ENCODE measurements at places on chromosomes 7 and 10. TPM values are rescaled to one million over a fixed set of nuclear protein-coding genes. Genes with fewer than 3 reads are reported as not detected.

NKX1-2 gene
- polyA plus RNA-seq = 0.22 TPM

KRIT1 gene
- polyA plus RNA-seq = 17.4 TPM

AKR1B15 gene
- polyA plus RNA-seq = 14.1 TPM

PTN gene
- 75.3 TPM for polyA plus RNA-seq

PILRB gene
- 37.4 TPM for polyA plus RNA-seq

RBP3 gene
- 1.1 TPM for polyA plus RNA-seq

WDR86 gene
- polyA plus RNA-seq = 12.4 TPM

ZNF804B gene
- polyA plus RNA-seq = not detected

GIMAP6 gene
- polyA plus RNA-seq = 0.82 TPM

MARVELD1 gene
- polyA plus RNA-seq = 53.1 TPM

PTPRN2 gene
- polyA plus RNA-seq = 2.0 TPM

- peak overlapping the region; percentile 68 for H3K27ac ChIP-seq
- no peak for DNase-seq
- no peaks in the 10 kb centered on the region for H3K27me3 ChIP-seq
- H3K4me3 ChIP-seq = no peak overlapping the region
- peaks cover 25% of the 10 kb centered on the region for H3K4me1 ChIP-seq
- no peaks in the 10 kb centered on the region for H3K36me3 ChIP-seq
Observed at GRCh38 chr7:135929722-135930141, 47.4 kb downstream of the MTPN start.

- no peak overlapping the region for H3K4me3 ChIP-seq
- H3K27me3 ChIP-seq = no peaks in the 10 kb centered on the region
- H3K36me3 ChIP-seq = no peaks in the 10 kb centered on the region
- DNase-seq = no peak
Observed at GRCh38 chr10:43293677-43294057, 26.8 kb upstream of the RASGEF1A start.

GRCh38 chr7:37419496-37419895, 29.2 kb downstream of the ELMO1 start:
- DNase-seq = no peak
- no peaks in the 10 kb centered on the region for H3K4me1 ChIP-seq
- no peaks in the 10 kb centered on the region for H3K36me3 ChIP-seq
- no peak overlapping the region for H3K27ac ChIP-seq
- no peak overlapping the region for H3K4me3 ChIP-seq

DNA sequence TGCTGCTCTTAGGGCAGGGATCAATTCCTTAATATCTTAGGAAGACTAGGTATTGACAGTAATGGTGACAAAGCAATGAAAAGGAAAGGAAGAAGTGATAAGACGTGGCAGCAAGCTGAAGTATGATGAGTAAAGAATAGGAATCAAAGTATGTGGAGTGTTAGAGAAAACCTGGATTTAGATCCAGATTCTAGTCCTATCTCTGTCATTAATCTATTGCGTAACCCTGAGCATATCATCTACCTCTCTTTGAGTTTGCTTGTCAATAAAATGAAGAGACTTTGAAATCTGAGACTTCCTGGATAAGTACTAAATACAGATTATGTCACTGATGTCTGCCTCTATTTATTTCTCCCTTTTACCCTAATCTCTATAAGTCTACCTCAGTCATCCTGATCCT, 89.2 kb downstream of the PTEN start:
- DNase-seq = no peak
- H3K4me1 ChIP-seq = no peaks in the 10 kb centered on the region
- H3K27me3 ChIP-seq = no peaks in the 10 kb centered on the region
- H3K4me3 ChIP-seq = no peak overlapping the region
- H3K36me3 ChIP-seq = no peaks in the 10 kb centered on the region

- no peak overlapping the region for H3K4me3 ChIP-seq
- no peaks in the 10 kb centered on the region for H3K27me3 ChIP-seq
- DNase-seq = peak; percentile 22
- H3K36me3 ChIP-seq = no peaks in the 10 kb centered on the region
- H3K27ac ChIP-seq = peak overlapping the region; percentile 12
- H3K4me1 ChIP-seq = peaks cover 15% of the 10 kb centered on the region
Observed at GRCh38 chr7:39407137-39407536, 159.1 kb upstream of the YAE1 start.

GRCh38 chr7:1639071-1639470, 31.0 kb upstream of the ELFN1 start:
- H3K4me1 ChIP-seq = no peaks in the 10 kb centered on the region
- H3K27me3 ChIP-seq = no peaks in the 10 kb centered on the region
- no peak overlapping the region for H3K27ac ChIP-seq
- H3K36me3 ChIP-seq = no peaks in the 10 kb centered on the region

GRCh38 chr10:73717556-73717955, 19.6 kb upstream of the AGAP5 start:
- H3K4me1 ChIP-seq = peaks cover 3% of the 10 kb centered on the region
- H3K27ac ChIP-seq = no peak overlapping the region
- H3K27me3 ChIP-seq = no peaks in the 10 kb centered on the region
- no peak for DNase-seq

DNA sequence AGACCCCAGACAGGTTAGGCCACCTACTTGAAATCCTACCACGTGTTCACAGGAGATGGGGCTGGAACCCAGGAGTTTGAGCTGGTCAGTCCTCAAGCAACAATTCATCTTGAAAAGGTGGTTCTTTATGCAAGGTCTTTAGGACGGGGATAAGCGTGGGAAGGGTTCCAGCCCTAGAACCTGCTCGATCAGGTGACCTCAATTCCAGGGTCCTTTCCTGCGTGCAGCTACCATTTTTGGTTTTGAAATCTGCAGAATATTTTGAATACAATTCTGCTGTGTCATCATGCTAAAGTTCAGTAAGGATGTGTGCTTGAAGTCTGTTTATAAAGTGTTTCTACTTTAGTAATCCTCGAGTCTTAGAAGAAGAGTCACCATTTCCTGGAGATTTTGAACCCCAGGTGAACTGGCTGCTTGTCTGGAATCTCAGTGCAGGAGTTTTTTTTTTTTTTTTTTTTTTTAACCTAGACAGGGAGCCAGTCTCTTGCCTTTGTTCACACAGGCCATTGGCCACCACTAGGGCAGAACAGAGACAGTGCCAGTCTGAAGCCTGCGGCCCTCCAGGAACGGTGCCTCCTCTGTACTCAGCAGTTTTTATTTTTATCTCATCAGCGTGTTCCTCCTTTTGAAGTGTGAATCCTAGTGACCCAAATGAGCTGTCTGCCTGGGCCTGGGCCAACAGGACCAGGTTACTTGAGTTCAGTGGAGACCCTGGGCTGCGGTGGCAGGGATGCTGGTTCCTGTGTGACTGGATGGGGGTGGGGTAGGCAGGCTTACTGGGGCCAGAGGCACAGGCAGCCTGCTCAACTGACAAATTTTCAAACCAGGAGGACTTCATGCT, 54.6 kb downstream of the EEPD1 start:
- H3K27ac ChIP-seq = peak overlapping the region; percentile 68
- DNase-seq = peak; percentile 49
- no peaks in the 10 kb centered on the region for H3K27me3 ChIP-seq
- H3K4me3 ChIP-seq = no peak overlapping the region

DNA sequence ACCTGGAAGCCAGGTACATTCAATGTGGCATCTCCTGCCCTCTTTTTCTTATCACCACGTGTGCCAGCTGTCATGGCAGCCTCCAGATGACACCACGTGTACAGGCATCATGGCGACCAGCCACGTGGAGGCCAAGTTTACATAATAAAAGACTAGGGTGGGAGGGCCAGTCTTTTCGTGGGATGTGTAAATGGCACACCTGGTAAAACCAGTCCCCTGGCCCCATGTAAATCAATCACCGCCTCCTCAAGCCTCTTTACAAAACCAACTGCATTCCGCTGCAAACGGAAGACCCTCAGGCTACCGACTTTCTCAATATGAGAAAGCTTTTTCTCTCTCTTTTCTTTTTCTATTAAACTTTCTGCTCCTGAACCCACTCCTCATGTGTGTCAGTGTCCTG, 65.1 kb upstream of the PHF14 start:
- no peak overlapping the region for H3K27ac ChIP-seq
- peak; percentile 20 for DNase-seq
- no peaks in the 10 kb centered on the region for H3K36me3 ChIP-seq
- H3K4me3 ChIP-seq = no peak overlapping the region
- no peaks in the 10 kb centered on the region for H3K27me3 ChIP-seq

GRCh38 chr10:124243702-124244121, 150.3 kb upstream of the CHST15 start:
- H3K36me3 ChIP-seq = no peaks in the 10 kb centered on the region
- no peak for DNase-seq
- no peak overlapping the region for H3K4me3 ChIP-seq
- no peaks in the 10 kb centered on the region for H3K27me3 ChIP-seq

DNA sequence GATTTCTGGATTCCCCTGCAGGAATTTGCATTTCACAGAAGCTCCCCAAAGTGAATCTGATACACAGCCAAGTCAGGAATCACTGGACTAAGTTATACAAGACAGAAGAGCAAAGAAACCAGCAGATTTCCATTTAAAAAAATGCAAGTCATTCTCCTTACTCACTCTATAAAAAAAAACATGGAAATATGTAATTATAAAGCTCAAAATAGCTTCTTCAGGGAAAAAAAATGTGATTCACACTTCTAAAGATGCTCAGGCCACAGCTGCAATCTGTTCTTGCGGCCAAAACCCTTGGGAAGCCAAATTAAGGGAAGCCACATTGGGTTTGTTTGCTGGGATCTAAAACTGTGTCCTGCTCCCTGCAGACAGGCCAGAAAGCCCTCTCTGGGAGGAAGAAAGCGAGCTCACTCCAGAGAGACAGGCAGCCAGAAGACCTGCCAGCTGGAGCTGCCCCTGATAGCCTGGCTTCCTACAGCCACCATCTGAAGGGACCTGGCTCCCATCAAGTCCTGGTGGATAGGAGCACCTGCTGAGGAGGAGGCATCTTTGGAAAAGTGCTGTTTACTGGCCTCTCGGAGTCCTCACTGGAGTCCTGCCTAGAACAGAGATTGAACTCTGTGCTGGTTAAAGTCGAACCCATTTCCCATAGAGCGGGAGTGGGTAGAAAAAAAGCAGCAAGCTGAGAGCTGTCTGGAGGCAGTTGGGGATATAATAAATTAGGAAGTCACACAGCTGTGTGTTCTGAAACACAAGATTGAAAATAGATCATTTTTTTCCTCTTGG, 359.2 kb upstream of the AOAH start:
- H3K36me3 ChIP-seq = no peaks in the 10 kb centered on the region
- H3K27me3 ChIP-seq = no peaks in the 10 kb centered on the region
- no peak overlapping the region for H3K27ac ChIP-seq
- no peak overlapping the region for H3K4me3 ChIP-seq
- H3K4me1 ChIP-seq = no peaks in the 10 kb centered on the region
- DNase-seq = no peak

- DNase-seq = no peak
- no peaks in the 10 kb centered on the region for H3K36me3 ChIP-seq
- no peaks in the 10 kb centered on the region for H3K27me3 ChIP-seq
- no peak overlapping the region for H3K4me3 ChIP-seq
- H3K27ac ChIP-seq = no peak overlapping the region
Observed at GRCh38 chr7:7769710-7770627, 51.6 kb upstream of the RPA3 start.

DNA sequence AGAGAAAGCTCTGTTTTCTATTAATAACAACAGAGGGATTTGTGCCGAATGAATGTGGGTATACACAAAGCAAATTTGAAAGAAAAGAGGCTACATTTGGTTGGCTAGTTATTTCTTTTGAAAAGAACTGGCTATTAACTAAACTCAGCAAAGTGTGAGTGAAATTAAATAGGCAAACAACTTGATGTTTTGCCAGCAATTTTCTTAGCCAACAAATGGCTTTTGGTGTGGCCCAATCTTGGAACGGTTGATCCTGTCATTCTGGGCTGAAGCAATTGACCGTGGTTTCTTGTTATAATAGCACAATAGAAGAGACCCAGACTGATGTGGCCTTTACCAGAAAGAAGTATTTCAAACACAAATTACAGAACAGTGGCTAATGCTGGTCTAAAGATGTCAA, 898.6 kb downstream of the KCNMA1 start:
- H3K36me3 ChIP-seq = no peaks in the 10 kb centered on the region
- no peaks in the 10 kb centered on the region for H3K4me1 ChIP-seq
- no peak for DNase-seq

DNA sequence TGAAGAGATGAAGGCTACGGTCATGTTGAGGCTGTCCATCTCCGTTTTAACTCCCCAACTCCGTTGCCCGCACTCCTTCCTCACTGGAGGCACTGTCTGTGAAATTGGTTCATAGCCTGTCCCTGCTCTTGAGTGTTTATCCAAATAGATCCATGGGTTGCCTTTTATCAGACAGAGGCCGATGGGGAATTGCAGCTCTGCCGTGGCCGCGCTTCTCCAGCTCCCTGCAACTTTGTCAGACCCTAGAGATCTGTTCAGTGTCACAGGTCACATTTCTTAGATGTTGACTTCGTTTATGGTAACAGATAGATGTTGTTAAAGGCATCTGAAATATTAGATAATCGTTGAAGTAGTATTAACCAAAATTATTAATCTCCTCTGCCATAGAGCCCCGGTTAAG, 14.7 kb downstream of the PPP2R2D start:
- no peaks in the 10 kb centered on the region for H3K4me1 ChIP-seq
- H3K27me3 ChIP-seq = no peaks in the 10 kb centered on the region
- H3K4me3 ChIP-seq = no peak overlapping the region
- H3K27ac ChIP-seq = no peak overlapping the region

- no peaks in the 10 kb centered on the region for H3K27me3 ChIP-seq
- H3K4me3 ChIP-seq = no peak overlapping the region
- no peak for DNase-seq
Observed at GRCh38 chr7:120785095-120785494, 72.8 kb downstream of the TSPAN12 start.

DNA sequence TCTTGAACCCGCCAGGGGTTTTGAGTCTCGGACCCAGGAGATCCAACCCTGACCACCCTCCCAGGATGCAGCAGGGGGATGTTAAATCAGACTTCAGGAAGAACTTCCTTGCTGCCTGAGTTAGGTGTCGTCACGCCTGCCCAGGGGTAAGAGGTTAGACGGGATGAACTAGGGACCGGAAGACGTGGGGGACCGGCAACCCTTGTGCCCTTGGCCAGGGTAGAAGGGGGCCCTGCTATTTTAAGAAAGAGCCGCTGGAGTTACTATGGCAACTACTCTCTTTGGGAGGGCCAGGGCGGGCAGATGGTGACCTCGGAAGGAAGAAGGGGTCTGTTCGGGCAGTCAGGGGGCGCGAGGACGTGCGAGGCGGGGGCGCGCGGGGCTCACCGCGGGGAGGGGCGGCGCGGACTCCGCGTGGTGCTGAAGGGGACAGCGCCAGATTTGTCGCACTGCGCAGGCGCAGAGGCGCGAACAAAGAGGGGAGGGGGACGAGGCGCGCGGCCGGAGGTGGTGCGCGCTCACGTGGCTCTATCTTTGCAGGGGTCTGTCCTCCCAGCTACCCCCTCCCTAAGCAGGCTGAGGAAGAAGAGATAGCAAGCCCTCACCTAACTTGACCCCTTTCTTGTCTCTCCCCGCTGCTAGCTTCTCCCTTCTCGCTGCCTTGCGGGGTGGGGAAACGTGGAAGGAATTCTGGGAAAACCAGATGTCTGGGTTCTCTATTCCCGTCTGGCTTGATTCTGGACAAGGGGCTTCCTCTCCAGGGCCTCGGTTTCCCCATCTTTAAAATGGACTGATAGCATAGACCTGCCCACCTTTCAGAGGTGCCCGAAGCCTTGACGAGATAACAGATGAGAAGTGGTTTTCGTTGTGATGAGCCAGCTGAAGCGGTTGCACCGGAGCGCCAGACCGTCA, 940 bp upstream of the PSD start:
- H3K4me1 ChIP-seq = peaks cover 24% of the 10 kb centered on the region
- H3K36me3 ChIP-seq = no peaks in the 10 kb centered on the region
- peak overlapping the region; percentile 92 for H3K27ac ChIP-seq
- peak overlapping the region; percentile 63 for H3K4me3 ChIP-seq
- DNase-seq = peak; percentile 74

GRCh38 chr10:50513956-50514355, 109.8 kb downstream of the SGMS1 start:
- H3K27ac ChIP-seq = no peak overlapping the region
- peaks cover 3% of the 10 kb centered on the region for H3K4me1 ChIP-seq
- no peaks in the 10 kb centered on the region for H3K27me3 ChIP-seq
- H3K36me3 ChIP-seq = no peaks in the 10 kb centered on the region
